Activated naive CD4-positive, alpha-beta T cell treated with Interleukin-2 at 50 U/mL for 16 hours (primary cell): ENCODE measurements at places on chromosomes 7 and 10.

- DNase-seq: no peak
These were observed 395.9 kb downstream of the TFEC start for GRCh38 chr7:115634633-115635032.

GRCh38 chr7:14023838-14024237 lies 34.4 kb upstream of the ETV1 start:
- no peak for DNase-seq

- DNase-seq: no peak
These were observed 161.9 kb upstream of the AGK start for GRCh38 chr7:141389140-141389796.

- no peak for DNase-seq
These were observed 3.3 kb upstream of the DIP2C start for GRCh38 chr10:692682-693351.

DNA sequence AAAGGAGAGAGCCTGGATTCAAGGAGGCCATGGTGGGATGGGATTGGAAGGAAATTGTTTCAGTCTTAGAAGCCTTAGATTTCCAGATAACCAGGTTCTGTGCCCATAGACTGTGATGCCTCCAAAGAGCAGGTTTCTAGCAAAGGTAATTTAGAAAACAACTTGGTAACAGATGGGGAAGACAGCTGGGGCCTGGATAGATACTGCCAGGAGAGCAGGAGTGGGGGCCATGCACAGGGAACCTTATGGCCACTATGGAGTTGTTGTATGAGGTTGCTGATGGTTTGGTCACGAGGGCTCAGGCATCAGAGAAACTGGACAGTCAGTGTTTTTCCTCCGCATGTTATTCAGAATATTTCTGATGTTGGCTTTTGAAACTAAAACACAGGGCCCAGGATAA lies 901.9 kb downstream of the LRMDA start:
- no peak for DNase-seq

DNA sequence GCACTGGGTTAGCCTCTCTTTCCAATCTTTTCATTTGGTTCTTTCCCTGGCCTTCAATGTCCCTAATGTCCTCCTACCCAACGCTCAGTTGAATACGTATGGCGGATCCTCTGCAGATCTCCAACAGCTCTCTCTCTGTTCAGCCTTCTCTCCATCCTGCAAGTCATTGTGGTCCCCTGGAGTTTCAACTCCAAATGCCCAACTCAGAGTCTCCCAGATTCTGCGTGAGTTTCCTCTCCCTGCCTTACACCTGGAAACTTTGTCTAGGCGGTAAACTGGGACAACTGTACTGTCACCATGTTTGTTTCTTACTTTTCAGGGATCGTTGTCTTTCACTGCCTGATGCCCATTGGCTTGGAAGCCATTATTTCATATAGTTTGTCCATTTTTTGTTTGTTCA lies 273.1 kb downstream of the TNS3 start:
- no peak for DNase-seq

GRCh38 chr10:86857128-86857721 lies 100.2 kb downstream of the MMRN2 start:
- no peak for DNase-seq

- DNase-seq: no peak
These were observed 21.6 kb downstream of the IRF5 start for GRCh38 chr7:128959296-128959695.

DNA sequence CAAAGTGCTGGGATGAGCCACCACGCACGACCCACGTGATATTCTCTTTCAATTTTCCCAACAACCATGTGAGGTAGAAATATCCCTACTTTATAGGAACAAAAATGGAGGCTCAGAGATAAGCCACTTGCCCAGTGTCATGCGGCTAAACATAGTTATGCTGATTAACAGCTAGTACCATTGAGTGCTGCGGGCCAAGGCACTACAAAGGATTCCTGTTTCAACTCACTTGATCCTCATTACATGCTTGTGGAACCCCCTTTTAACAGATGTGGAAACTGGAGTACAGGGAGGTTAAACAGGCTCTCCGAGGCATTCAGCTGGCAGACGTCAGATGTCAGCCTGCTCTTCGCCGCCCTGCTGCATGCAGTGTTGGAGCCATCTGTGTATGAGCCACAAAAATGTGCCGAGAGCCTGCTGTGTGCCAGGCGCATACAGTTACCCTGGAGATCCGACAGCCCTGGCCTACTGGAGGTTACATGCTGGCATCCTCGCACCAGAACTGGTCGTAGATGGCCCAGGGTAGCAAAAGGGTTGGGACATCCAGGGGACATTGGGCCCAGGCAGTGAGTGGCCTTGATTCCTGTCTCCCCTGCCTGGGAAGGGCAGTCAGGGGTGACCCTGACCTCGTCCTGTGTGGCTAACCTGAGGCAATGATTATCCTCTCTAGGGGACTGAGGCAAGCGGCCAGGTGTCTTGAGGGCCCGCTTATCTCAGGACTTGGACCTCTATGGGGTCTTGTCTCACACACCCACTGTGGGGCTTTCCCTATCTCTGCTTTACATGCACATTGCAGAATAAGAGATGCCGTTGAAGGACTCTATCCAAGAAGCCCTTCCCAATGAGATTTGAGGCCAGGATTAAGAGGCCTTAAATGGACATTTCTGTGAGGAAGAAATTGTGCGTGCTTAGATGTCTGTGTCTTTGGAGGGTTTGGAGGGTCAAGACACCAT lies 18.5 kb upstream of the SRGN start:
- no peak for DNase-seq

GRCh38 chr7:155062411-155062810 lies 7.7 kb upstream of the HTR5A start:
- no peak for DNase-seq

DNA sequence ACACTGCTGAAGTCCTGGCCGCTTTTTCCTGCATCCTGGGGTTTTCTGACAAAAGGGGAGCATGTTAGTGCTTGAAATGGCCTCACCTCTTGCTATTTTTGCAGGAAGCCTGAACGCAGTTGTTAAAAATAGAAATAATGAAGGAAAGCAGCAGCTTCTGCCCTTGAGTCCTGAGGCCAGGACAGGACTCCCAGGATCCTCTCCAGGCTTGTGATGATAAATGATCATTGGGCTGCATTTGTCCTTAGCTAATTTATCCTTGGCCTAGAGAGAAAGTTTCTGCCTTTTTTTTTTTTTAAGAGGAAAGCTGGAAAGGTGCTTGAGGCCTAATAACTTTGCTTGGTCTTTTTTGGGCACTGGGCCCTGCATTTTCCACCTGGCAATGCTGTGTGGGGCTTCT lies 17.7 kb upstream of the FAM20C start:
- DNase-seq: no peak

- no peak for DNase-seq
These were observed 4.1 kb upstream of the CPED1 start for GRCh38 chr7:120984406-120984805.

DNA sequence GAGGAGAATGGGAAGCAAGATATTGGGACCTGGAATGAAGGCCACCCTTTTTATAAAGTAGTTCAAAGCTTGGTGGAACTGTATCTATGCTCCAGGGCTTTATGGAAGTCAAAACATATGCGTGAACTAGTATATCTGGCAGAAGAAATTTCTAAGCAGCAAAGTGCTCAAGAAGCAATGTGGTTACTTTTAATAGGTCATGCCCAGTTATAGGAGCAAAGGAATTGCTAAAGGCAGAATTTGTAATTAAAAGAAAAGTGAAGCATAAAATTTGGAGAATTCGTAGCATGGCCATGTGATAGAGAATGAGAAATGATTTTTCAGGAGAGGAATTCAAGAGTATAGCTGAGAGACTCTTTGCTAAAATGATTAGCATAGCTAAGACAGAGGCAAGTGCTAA lies 1110.4 kb downstream of the XPNPEP1 start:
- no peak for DNase-seq

GRCh38 chr7:148395990-148396716 lies 194.4 kb upstream of the C7orf33 start:
- no peak for DNase-seq

GRCh38 chr7:151115121-151115835 lies 29.0 kb downstream of the AGAP3 start:
- peak; percentile 54 for DNase-seq

DNA sequence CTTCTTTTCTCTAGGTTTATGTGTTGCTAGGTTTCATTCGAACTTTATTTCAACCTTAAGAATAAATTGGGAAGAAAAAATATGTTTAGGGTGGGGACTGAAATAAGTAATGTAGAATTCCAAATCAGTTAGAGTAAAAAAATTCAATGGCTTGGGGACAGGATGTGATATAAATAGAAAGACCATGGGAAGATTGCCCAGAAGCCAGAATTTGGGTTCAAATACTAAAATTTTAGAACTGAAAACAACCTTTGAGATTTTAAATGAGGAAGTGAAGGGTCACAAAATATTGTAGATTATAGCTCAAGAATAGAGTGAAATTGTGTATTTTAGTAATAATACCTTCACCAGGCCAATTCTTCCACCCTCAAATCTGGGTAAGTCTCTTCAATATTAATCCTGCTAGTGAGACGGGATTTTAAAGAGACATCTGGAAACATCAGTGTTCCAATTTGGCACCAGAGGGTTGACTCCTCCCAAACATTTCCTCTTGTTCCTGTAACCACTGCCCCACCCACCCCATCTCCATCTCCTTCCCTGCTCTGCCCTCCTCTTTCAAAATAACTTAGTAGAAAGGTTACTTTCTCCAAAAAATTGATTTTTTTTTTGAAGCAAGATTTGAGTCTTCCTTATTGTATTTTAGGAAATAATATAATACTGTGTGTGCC lies 51.3 kb upstream of the FAM3C start:
- DNase-seq: no peak

GRCh38 chr7:124630395-124630794 lies 135.2 kb downstream of the GPR37 start:
- no peak for DNase-seq

DNA sequence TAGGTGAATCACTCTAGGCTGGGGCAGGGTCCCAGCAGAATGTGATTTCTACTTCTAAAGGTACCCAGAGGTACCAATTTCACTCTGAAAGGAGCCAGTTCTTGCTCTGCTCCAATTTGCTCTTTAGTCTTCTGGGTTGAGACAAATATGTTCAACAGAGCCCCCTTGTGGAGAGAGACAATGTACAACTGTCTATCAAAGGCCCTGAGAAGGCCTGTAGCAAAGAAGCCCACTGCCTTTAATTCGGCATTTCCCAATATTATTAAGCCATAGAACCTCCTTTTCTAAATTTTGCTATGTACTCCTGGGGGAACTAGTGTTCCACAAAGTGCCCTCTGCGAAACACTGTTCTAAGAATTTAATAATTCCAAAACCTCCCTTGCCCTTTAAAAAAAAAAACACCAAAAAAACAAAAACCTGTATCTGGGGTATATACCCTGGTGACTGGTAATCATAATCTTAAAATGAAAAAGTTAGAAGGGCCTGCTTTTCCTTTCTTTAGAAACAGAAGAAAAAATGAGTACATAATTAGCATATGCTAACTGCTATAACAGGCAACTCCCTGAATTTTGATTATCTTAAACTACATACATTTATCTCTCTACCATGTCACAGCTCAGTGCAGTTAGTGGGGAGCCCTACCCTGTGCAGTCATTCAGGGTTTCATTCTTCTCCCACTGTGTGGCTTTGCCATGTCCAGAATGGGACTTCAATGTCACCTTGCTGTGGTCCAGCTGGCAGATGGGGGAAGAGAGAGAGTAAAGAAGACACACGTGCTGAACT lies 160.9 kb upstream of the BMPER start:
- no peak for DNase-seq

DNA sequence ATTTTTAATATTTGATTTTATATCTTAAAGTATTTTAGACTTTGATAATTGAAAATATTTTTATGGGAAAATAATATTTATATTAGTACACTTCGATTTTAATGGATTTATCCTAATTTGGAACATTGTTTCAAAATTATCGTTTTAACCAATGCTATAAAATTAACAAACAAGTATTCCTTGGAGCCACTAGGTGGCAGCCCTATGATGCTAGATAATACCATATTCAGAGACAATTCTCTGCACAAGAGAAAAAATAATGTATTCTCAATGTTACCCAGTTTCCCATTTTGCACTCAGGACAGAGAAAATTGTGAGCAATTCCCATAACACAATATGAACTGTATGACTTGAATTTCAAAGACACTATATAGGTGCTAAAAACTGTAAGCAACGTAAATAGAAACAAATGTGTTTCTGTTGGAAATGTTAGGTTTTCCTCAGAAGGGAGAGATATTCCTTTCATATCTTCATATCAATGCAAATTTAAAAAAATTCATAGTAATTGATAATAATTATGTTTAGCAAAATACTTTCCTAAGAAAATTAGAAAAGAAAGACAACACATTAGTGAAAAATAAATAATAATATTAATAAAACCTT lies 237.8 kb downstream of the SEMA3E start:
- DNase-seq: no peak

DNA sequence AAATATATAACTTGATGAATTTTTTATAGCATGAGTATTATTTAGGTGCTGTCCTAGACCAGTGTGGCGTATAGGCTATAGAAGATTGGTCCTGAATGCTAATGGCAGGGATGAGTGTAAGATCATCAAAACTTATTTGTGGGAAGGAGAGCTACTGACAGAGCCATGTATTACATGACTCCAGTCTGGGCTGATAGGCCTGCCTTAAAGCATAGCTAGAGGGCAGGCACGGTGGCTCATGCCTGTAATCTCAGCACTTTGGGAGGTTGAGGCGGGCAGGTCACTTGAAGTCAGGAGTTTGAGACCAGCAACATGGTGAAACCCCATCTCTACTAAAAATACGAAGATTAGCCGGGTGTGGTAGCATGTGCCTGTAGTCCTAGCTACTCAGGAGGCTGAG lies 198.1 kb upstream of the KLF14 start:
- DNase-seq: no peak

GRCh38 chr10:79372871-79373270 lies 25.6 kb downstream of the PPIF start:
- DNase-seq: no peak

- no peak for DNase-seq
These were observed 102.3 kb downstream of the DNAJB6 start for GRCh38 chr7:157439149-157439548.

- DNase-seq: no peak
These were observed 57.0 kb downstream of the SHTN1 start for GRCh38 chr10:116947841-116948529.

GRCh38 chr10:70405037-70405824 lies 1.3 kb downstream of the EIF4EBP2 start:
- DNase-seq: peak; percentile 22

- DNase-seq: no peak
These were observed 79.8 kb upstream of the RSU1 start for GRCh38 chr10:16896993-16897392.

DNA sequence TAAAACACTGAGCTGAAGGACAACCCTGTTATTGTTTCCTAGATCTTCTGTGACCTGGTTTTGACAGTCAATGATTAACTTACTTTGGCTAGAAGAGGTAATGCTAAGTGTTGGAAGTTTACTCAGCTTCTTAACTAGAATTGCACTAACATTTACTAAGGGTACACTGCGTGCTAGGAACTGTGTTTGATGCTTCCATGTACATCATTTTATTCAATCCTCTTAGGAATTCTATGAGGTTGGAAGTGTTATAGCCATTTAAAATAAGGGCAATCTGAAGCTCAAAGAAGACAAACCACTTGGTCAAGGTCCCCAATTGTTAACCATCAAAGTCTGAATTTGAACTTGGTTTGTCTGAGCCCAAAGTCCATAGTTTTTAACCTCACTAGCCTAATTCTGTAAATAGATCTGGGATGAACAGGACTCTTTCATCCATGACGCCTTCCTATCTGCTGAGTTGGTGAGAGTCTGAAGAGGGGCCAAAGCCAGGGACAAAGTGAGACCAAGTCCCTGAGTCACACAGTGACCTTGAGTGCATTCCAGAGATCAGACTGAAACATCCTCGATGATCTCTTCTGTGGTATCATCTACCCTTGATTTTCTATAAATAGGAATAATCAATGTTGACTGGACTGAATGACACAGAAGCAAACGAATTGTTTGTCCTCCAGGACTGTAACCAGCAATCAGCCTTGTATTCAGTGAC lies 29.2 kb upstream of the ZNRF2 start:
- no peak for DNase-seq

GRCh38 chr10:95841661-95842498 lies 65.9 kb upstream of the CC2D2B start:
- DNase-seq: peak; percentile 12
